ENCODE measurements at places on chromosomes 5 and 9.

DNA sequence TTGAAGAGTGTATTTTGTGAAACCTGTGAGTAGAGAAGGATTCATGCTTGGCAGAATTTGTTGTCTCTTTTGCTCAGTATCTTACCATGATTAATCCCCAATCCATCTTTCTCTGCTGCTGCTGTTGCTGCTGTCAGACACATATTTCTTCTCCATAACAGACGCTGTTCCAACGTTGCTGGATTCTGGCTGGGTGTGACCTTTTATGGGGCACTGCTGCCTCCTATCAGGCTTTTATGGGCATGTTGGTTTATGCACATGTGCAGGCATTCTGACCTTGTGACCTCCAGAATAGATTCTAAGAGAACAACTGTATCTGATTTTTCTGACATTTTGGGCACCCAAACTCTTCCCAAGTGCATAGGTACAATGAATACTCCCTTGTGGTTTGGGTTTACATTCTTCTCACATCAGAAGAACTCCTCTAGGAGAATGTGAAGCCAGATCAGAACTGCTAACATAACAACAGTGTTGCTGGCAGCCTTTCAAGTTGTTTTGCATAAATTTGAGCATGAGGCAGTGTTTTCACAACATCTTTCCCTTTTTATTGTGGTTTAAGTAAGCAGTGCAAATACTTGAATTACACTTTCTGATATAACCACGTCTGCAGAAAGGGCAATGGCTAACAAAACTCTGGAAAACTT is 9.2 kb upstream of the ISL1 start:
- no peak for DNase-seq

DNA sequence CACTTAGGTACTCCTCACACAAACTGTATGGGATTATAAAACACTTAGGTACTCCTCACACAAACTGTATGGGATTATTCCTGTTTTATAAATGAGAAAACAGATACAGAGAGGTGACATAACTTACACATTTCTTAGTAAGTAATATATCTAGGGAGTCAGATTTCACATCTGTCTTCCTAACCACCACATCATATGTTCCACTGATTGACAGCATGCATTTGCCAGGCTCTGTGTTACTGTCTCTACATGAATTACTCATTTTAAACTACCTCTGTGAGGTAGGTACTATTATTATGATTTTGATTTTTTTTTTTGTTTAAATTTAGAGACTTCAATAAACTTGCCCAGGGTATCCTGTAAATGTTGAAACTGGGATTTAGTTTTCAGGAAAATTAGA is 232.7 kb downstream of the CCDC171 start:
- no peak for DNase-seq

DNA sequence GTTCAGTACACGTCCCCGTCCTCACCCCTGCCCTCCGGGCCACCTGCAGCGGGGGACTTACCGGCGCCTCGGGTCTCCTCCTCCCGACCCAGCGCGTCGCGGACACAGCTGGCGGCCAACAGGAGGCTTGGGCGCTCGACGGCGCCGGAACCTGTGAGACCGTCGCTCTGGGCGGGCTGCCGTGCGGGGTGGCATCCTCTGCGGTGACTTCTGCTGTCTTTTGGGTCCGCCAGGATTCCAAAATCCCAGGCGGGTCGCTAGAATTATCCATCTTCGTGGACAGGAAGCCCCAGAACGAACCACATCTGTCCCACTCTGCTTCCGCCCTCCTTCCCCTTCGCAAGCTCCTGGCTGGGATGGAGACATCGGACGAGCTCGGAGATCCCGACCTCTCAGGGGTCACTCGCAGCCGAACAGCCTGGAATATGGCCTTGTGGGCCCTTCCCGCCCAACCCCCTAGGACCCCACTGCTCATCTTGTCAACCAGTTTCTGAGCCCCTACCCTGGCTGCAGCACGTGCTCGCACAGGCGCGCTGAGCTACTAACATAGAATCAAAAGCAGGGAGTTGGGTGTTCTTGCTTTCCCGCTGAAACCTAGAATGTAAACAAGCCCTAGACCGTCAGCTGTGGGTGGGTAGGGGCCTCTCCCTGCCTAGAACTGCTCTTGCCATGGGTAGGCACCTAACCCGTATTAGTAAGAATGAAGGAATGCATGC is 947 bp upstream of the MARCHF3 start:
- no peak for DNase-seq

GRCh38 chr5:135271533-135272310 is 127.3 kb downstream of the MACROH2A1 start:
- no peak for DNase-seq

DNA sequence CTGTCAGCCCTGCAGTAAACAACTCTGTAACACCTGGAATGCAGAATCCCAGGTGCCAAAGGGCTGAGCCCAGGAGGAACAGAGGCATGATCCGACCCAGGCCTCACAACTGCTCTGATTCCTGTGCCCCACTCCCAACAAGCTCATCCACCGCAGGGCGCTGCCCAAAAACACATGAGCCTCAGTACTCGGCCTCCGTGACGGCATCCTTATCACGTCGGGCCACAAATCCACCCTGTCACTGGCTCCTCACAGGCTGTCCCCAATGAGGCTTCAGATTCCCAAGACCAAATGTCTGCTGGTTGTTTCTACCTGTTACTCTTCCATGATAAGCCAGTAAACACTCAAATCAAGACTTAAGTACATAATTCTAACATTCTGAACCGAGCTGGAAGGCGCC is 15.2 kb downstream of the QSOX2 start:
- DNase-seq, result no peak

GRCh38 chr5:157326440-157327005 is 60.6 kb downstream of the CYFIP2 start:
- DNase-seq, result no peak

DNA sequence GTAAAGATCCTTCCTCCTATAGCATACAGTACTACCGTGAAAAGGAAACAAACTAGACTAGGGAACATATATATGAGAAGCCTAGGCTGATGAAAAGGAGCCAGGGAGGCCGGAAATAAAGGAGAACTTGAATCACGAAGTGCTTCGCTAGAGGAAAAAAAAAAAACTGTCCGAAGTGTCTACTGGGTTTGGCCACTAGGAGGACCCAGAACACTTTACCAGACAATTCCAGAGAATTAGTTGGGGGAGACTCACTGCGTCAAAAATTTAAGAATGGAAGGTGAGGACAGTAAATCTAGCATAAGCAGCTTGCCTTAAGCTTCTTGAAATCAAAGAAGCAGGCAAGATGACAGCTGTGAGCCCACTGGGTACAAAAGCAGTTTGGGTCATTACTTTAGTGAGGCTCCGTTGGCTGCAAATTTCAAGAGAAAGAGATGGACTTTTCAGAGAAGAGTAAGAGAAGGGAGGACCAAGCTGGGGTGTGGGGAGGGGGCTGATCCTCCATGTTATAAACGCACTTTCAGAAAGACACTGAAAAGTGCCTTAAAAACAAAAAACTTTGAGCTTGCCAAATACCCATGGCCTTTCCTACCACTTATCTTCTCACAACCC is 47.4 kb downstream of the P4HA2 start:
- no peak for DNase-seq

DNA sequence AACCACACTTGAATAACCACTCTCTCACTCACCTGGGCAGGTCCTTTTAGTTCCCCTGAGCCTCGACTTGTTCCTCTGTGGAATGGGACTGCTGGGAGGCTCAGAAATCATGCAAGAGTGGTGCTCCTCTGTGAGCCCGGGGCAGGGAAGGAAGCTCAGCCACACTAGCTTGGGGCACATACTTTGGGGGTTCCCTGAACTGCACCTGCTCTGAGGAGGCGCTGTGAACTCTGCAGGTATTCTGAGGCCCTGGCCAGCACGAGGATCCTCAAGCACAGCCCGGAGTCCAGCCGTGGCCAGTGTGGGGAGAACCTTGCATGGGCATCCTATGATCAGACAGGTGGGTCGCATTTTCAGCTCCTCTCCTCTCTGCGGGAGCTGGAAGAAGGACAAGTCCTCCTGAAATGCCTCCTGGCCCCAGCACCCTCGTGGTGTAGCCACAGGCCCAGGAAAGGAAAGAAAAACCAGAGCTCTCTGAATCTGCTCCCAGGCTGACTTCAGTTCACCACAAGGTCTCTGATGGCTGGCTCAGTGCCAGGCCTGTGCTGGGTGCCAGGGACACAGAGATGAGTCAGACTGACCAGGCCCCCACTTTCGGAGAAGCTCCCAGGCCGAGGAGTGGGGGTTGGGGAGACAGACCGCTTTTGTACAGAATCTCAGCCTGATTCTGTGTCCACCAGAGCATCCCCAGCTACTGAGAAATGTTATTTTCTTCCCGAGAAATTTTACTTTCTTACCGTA is 11.9 kb downstream of the GLIPR2 start:
- peak; percentile 73 for DNase-seq

- no peak for DNase-seq
These were observed 60.8 kb downstream of the DMXL1 start for GRCh38 chr5:119131530-119132304.

- no peak for DNase-seq
These were observed 78.6 kb upstream of the KLF9 start for GRCh38 chr9:70493029-70493428.

GRCh38 chr5:95918421-95919006 is 43.1 kb downstream of the ELL2 start:
- no peak for DNase-seq

GRCh38 chr9:27765266-27766072 is 192.2 kb upstream of the C9orf72 start:
- no peak for DNase-seq

GRCh38 chr5:73417303-73418034 is 31.1 kb downstream of the FOXD1 start:
- DNase-seq, result no peak

DNA sequence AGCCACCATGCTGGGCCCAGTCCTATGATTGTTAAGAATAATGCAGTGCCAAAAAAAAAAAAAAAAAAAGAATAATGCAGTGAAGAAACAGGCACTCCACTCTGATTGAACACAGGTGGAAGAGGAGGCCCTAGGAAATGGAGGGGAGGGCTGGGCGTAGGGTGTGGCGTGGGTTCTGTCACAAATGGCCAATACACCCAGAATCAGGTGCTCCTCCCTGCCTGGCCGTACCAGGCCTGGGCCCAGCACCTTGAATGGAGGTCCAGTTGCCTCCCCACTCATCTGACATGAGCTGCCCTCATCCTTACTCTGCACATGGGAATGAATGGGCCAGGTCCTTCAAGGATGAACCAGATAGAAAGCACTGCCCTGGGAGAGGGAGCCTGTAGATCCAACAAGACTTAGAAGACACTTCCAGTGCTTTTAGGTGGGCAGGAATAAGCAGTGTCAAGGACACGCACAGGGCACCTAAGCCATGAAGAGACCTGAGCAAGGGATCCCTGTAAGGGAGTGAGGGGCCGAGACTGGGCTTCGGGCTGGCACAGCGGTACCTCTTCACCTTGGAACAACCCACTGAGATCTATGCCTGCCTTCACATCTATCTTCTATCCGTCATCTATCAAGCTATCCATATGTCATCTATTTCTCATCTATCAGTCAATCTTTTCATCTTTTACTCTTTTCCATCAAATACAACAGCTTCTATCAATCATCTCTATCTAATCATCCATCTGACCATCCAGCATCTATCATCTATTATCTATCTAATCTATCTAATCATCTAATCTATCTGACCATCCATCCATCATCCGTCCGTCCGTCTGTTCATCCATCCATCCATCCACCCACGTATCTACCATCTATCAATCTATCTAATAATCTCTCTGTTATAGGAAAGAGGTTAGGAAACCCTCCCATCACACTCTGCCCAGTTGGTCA is 15.9 kb downstream of the NINJ1 start:
- DNase-seq, result no peak

GRCh38 chr9:93693129-93693528 is 116.7 kb downstream of the PHF2 start:
- no peak for DNase-seq

- DNase-seq, result no peak
These were observed 73.4 kb upstream of the ATG10 start for GRCh38 chr5:81898403-81898802.

DNA sequence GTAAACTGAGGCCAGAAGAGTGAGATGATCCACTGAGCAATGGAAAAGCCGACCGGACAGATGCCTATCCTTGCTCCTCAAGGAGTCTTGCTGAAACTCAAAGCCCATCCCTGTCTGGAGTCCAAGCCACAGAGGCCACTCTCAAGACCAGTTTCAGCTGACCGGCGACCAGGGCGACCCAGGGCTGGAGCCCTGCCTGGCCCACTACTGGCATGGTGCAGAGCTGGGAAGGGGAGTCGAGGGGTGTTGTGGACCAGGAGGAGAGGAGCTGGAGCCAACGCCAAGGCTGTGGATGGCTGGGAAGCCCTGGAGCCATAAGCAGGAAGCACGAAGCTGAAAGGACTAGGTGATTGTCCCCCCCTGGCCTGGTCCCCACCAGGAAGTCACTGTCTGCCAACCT is 22.1 kb downstream of the FAM163B start:
- no peak for DNase-seq

DNA sequence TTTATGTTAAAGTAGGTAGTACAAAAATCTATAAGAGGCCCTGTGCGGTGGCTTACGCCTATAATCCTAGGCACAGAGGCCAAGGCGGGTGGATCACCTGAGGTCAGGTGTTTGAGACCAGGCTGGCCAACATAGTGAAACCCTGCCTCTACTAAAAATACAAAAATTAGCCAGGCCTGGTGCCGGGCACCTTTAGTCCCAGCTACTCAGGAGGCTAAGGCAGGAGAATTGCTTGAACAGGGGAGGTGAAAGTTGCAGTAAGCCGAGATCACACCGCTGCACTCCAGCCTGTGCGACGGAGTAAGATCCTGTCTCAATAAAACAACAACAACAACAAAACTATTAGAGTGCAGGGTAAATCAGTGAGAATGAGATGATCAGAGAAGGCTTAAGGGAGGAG is 634.5 kb downstream of the NR2F1-AS1 start:
- DNase-seq, result no peak

- DNase-seq, result no peak
These were observed 95.0 kb downstream of the NPR3 start for GRCh38 chr5:32805971-32806638.

DNA sequence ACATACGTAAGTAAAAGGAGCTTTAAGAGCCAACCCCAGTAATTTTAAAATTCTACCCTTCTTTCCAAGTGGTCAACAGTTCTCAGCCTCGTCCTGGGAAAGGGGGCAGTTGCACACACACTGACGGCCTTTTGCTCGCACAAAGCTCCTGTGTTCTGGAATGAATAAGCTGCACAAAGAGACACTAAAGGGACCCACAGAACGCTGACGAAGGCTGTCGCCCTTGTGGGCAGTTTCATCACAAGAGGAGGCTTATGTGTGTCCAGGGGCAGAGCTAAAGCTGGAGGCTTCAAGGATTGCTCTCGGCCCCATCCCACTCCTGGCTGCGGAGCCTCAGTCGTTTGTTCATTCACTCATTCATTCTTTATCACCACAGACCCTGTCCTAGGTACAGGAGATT is 67.0 kb upstream of the NEK6 start:
- no peak for DNase-seq

DNA sequence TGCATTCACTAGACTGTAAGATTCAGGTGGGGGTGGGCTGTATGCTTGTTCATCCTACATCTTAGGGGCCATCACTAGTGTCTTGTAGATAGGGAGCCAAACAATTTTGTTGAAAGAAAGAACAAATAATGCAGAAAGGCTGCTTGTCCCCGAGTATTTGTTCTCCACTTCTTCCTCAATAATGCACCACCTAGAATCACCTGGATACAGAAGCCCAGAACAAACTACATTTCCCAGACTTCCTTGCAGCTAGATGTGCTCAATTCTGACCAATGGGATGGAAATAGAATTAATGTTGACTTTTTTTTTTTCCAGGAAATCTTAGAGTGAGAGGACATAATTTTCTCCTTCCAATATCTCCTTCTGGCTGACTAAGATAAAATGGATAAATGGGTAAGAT is 38.9 kb upstream of the TNFSF8 start:
- DNase-seq, result no peak

- no peak for DNase-seq
These were observed 10.7 kb upstream of the CERCAM start for GRCh38 chr9:128409978-128410377.

- DNase-seq, result no peak
These were observed 57.4 kb downstream of the GCNT1 start for GRCh38 chr9:76516350-76516749.
